ENCODE measurements at places on chromosomes 7 and 10.

GRCh38 chr7:140222814-140223213, 46.0 kb upstream of the KDM7A start:
- no peak for DNase-seq

GRCh38 chr10:24255881-24256311, 47.0 kb downstream of the KIAA1217 start:
- DNase-seq = no peak

- DNase-seq = no peak
These were observed 13.9 kb downstream of the MYO1G start for GRCh38 chr7:44964831-44965440.

GRCh38 chr7:123209786-123210185, 10.0 kb upstream of the SLC13A1 start:
- no peak for DNase-seq

- DNase-seq = no peak
These were observed 13.6 kb downstream of the LOXL4 start for GRCh38 chr10:98254234-98254974.

DNA sequence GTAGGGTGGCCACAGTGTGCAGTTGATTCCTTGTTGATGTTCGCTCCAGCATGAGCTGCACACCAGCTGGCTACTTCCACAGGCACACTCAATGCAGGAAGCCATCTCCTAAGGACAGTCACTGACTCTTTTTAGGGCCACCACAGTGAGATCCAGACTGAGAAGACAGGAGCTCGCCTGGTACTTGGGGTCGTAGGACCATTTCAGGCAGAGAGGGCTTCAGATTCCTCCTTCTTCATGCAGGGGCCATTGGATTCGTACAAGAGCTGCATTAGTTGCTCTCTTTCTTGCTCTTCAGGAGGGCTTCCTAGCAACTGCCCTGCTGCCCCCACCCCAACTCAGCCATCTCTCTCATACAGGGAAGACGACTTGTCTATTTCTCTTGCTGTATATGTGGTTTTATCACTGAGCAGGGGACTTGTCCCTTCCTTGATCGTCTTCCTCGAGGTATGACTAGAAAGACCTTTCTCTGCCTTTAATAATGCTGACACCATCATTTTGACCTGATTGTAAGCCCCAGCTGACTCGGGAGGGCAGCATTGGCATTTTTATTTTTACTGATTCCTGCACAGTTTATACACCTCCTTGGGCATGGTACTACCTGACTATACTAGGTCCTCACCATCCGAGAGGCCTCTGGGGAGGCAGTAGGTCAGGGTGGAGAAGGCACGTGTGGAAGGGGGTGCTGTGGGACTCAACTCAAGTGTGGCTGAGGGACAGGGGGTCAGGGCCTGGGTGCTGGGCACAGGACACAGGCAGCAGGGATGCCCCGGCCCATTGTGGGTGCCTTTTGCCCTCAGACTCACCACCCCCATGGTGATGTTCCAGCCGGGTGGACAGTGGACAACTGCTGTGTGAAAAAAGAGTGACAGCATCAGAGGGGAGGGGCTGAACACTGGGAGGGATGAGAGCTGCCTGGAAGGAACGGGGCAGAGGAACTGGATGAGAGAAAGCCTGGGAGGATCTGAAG, 136.7 kb upstream of the ZNF746 start:
- DNase-seq = no peak

DNA sequence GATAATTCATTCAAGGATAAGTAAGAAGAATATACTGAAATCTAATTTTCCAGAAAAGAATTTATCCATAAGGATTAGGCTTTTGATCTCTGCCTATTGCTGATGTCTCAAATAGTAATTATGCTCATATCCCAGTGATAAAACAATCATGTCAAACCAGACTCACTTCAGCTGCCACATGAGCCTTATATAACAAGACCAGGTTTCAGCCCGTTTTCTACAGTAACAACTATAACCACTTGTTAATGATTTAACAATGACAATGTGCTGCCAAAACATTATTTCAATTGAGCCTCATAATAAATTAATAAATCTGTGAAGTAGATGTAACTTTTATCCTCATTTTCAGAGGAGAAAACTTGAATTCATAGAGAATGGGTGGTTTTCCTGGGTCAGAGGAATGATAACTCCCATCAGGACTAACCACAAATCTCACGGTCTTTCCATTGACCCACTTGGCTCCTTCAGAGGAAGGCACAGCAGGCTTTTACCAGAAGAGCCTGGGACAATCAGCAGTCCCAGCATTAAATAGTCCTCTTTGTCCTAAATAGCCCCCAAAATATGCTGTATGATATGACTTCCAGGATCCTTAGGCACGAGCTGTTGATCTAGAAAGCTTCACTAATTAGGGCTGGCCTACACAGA, 42.5 kb upstream of the SLIT1 start:
- DNase-seq = no peak

- no peak for DNase-seq
These were observed 57.7 kb downstream of the NXPH1 start for GRCh38 chr7:8491106-8491505.

GRCh38 chr10:625333-625696, 64.2 kb downstream of the DIP2C start:
- DNase-seq = no peak

GRCh38 chr7:33185786-33186185, 56.4 kb downstream of the BBS9 start:
- no peak for DNase-seq

DNA sequence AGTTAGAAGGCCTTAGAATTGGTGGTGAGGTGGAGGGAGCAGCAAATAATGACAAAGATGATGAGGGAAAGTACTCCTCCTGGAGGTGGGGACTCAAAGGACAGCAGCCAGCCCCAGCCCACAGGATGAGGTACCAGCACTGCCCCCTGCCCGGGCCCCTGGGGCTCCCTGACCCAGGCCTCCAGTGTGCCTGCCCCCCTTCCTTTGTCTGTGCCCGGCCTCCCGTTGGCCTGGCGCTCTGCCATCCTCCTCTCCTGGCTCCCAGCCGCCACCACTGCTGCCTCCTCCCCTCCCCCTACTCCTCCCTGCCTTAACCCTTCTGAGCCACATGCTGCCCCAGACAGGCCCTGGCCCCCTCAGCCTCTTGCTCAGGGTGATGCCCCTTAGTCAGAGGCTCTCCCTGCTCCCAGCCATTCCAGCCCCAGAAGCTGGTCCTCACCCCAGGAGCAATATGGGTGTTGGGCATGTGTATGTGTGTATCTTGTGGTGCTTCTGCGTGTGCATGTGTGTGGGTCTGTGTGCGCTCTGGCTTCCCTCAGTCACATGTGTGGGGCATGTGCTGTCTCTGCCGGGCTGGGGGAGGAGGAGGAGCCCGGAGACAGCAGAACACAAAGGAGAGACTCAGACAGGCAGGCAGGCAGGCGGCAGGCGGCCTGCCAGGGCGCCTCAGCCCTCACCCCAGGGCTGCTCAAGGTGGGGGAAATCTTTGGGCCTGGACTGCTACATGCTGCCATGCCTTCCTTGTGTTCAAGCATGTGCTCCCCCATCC, 2.6 kb downstream of the LDB1 start:
- no peak for DNase-seq

DNA sequence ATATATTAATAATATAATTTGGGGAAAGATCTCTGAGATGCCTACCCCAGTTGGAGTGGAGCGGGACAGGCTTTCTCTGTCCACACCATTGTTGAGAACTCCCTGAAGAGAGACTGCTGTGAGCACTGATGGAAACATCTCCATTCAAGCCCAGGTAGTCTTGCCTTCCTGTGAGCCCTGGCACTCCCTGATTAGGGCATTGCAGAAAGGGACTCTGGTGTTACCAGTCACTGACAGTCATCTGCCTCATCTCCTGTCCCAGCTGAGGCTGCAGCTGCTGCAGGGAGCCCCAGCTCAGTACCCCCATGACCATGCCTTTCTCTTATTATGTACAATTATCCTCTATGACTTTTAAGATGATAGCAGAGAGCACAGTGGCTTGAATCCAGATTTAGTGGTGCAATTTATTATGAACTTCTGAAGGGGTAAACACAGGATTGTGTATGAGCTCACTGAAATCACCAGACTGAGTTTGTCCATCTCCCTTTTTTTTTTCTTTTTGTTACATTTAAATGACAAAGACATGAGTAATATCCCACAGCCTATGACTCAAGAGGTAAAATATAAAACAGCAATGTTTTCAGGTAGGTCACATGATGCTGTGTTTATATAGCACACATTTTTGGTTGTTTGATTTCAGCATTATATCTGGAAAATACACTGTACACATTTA, 236.9 kb downstream of the SLC25A13 start:
- no peak for DNase-seq

DNA sequence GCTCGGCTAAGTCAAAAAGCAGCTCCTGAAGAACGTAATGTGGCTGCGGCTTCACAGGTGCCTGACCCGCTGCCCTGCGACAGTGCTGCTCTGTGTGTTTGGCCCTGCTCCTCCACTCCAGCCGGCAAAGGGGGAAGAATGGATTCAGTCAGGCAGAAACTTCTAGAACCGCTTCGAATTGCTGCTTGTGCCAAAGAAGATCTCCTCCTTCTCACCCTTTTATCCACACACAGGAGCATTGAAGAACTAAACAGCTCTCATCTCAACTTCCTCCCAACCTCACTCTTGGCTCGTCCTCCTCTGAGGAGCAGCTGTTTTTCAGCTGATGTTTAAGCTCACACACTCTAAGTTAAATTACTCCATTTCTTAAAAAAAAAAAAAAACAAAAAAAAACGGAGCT, 651.4 kb downstream of the INHBA start:
- no peak for DNase-seq

DNA sequence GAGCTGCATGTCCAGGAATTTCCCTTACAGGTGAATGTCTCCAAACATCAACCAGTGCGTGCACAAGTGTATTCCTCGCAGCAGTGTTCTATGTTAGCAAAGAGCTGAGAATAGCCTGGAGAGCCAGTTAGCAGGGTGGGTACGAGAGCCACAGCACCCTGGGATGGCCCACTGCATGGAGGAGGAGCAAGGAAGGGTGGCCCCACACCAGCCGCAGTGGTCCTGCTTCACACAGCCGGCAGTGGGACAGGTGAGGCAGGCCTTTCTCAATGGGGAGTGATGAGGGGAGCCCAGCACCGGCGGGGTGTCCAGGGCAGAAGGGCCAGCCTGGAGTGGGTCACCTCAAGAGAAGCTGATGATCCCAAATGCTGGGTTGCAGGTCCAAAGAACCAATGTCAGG, 240.7 kb downstream of the TCERG1L start:
- DNase-seq = no peak

GRCh38 chr10:113959383-113959760, 84.3 kb upstream of the ADRB1 start:
- no peak for DNase-seq

DNA sequence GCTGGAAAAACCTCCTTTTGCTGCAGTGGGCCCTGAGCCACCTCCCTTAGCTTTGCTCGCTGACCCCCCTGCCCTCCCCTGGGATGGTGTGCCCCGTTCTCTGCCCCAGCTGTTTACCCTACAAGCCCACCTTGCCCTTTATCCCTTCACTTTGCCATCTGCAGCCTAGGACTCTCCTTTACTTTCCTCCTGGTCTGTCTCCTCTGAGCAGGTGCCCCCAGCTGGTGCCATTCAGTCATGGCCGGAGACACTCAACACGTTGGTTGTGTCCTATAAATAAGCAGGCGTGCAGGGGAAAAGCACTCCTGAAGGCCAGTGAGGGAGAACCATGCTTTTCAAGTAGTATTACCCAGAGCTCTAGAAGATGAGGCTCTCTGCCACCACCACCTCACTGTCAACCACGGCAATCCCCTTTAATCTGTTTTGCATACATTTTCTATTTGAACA, 6.1 kb downstream of the RASSF4 start:
- DNase-seq = no peak

GRCh38 chr10:77093126-77093525, 544.5 kb downstream of the KCNMA1 start:
- DNase-seq = no peak

DNA sequence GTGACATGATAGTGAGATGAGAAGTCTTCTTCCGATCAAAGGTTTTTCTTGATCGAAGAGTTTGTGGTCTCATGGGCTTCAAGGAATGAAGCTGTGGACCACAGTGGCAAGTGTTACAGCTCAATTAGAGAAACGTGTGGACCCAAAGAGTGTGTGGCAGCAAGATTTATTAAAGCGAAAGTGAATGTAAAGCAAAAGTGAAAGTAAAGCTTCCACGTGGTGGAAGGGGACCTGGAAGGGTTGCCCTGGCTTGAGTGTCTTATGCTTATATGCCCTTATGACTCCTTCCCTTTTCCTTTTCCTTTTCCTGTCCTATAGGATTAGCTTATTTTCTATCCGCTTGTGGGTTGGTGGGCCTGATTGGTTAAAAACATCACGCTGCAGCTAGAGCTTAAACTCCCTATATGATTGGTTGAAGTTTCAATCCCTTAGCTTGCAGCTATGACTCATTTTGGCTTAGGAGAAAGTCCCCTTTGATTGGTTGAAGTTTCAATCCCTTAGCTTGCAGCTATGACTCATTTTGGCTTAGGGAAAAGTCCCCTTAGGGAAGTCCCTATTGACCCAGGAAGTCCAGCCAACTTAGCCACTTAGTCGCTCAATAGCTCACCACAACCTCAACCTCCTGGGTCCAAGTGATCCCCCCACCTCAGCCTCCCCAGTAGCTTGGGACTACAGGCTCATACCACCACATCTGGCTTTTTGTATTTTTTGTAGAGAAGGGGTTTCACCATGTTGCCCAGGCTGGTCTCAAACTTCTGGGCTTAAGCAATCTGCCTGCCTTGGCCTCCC, 34.7 kb downstream of the MRPS24 start:
- no peak for DNase-seq

DNA sequence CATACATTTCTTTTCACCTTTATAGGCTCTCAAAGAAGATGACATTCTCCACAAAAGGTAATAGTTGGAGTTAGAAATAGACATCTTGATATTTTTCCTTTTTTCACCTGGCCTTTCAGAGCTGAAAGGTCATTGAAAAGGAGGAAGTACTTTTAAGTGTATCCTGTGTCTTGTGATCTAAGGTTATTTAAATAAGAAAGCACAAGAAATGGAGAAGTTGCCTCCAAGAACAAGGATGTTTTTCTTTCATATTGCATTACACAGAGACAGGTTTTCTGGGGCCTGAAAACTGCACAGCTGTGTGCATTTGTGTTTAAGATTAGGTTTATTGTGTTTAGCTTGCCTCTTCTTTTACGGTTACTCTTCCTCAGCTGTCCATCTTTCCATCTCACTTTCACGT, 103.4 kb upstream of the SEMA3D start:
- no peak for DNase-seq

- DNase-seq = no peak
These were observed 17.3 kb upstream of the BLOC1S2 start for GRCh38 chr10:100303724-100304319.
